ENCODE measurements at places on chromosomes 1 and 21.

DNA sequence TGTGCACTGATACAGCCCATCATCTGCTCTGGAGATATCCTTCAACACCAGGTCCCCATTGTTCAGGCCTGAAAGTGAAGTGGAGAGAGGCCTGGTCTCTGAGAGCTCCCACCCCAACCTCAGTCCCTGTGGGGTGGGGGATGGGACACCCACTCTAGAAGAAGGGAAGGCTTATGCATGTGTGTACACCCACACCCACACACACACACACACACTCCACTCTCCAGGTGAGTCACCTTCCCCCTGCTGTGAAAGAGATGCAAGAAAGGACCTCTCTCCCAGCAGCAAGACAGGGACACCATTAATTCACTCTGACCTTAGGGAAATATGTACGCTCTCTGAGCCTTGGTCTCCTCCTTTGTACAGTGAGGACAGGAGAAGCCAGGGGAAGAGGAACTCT lies 5.9 kb downstream of the VSIG8 start:
- no peak for DNase-seq

DNA sequence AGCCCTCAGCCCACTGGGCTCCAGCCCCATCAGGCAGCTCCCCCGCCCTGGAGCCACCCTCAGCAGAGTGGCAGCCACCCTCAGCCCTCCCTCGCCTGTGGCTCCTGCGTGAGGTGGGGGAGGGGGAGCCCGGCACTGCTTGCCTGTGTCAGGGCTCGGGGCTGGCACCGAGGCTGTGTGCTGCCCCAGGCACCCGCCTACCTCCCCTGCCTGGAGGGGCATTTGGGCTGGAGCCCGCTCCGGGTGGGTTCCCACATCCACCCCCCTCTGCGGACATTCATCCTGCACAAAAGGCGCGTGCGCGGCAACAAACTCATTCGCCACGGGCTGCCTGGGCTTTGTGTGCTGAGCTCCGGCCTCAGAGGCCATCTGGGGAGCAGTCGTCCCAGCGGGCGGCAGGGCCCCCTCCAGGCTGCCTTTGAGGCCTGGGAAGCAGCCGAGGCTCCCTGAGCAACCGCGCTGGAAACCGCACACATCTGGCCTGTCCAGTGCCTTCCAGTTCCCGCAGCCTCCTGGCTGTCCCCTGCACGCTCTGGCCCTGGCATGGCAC lies 12.6 kb upstream of the TNFRSF14 start:
- DNase-seq, result no peak

DNA sequence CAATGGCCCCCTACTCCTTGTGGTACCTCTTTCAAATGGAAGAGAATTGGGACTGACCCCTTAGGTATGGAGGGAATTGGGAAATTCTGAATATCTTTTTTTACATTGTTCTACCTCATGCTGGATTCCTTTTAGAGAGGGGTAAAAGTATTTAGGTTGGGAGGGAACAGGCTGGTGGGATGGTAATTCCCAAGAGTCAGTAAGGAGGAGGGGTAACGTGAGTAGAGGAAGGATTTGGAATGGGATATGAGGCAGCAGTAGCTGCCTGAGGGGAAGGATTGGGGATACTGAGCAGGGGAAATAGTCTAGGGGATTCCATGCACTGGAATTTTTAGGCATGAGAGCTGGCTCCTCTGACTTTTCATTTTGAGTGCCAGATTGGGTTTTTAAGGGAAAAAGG lies 3.8 kb upstream of the AADACL3 start:
- DNase-seq, result no peak

DNA sequence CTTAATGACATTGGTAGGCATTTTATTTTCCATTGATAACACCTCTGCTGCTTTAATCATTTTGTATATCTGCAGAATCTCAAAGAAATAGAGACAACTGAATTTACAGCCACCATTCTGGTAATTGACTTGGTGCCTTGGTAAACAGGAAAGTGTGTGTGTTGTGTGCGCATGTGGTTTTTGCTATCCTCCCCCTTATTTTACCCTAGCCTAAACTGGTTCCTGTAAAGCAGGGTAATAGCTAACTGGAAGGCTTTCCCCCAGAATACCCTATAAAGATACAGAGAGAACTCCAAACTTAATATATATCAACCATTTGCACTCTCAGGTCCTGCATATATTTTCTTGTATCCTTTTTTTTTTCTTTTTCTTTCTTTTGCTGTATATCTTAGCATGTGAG lies 149.5 kb upstream of the ADGRL4 start:
- DNase-seq, result no peak

DNA sequence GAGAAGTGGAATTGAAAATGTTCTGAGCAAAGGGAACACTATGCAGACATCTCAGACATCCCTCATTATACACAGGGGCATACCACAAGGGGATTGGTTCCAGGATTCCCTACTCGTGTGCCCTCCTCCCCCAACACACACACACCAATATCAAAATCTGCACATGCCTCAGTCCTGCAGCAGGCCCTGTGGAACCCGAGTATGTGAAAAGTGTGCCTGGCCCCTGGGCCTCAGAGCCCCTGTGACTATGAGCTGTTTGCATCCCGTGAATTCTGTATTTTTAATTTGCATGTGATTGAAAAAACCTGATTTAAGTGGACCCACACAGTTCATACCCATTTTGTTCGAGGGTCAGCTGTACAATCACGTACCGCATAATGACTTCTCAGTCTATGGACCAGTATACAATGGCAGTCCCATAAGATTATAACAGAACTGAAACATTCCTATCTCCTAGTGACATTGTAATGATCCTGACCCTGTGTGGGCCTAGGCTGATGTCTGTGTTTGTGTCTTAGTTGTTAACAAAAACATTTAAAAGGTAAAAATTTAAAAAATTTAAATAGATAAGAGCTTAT lies 11.3 kb downstream of the POU2F1 start:
- DNase-seq, result no peak

DNA sequence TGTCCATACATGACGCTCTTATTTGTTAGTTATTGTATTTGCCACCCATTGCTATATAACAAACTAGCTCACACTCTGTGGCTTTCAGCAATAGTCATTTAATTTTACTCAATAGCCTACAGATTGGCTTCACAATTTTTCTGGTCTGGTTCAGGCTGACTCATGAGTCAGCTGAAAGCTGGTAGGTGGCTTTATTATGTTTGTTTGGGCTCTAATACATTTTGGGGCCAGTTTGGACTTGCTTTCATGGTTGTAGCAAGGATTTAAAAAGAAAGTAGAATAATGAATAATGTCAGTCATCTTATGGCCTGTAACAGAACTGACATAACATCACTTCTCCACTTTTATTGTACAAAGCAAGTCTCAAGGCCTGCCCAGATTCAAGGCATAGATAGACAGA lies 338.7 kb downstream of the LRRIQ3 start:
- DNase-seq, result no peak

DNA sequence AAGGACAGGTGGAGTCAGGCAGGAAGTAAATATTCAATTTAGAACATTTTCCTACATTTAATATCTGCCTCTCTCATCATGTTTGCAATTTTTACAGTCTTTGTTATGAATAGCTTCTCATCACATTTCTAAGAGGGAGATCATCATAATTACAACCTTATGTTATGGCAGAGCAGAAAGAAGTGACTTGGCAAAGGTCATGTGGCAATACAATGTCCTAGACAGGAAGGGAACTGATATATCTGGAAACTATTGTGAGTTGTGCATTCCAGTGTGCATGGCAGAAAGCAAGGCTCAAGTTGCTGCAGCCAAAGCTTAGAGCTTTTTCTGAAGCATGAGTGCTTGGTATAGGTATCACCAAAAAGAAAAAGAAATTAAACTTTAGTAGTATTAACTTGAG lies 43.8 kb upstream of the PRRX1 start:
- no peak for DNase-seq

GRCh38 chr1:181208967-181209366 lies 120.5 kb downstream of the IER5 start:
- DNase-seq, result no peak

DNA sequence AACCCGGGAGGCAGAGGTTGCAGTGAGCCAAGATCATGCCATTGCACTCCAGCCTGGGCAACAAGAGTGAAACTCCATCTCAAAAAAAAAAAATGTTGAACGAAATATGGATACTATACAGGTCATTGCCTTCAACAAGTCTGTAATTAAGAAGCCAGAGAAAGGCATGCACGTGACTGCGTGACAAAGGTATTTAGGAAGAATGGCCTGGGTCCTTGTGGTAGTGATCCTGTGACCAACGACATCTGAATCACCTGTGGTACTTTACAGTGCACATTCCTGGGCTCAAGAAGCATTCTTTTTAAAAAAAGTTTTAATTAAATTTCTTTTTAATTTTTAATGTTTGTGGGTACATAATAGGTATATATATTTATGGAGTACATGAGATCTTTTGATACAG lies 115.0 kb downstream of the GREM2 start:
- no peak for DNase-seq

DNA sequence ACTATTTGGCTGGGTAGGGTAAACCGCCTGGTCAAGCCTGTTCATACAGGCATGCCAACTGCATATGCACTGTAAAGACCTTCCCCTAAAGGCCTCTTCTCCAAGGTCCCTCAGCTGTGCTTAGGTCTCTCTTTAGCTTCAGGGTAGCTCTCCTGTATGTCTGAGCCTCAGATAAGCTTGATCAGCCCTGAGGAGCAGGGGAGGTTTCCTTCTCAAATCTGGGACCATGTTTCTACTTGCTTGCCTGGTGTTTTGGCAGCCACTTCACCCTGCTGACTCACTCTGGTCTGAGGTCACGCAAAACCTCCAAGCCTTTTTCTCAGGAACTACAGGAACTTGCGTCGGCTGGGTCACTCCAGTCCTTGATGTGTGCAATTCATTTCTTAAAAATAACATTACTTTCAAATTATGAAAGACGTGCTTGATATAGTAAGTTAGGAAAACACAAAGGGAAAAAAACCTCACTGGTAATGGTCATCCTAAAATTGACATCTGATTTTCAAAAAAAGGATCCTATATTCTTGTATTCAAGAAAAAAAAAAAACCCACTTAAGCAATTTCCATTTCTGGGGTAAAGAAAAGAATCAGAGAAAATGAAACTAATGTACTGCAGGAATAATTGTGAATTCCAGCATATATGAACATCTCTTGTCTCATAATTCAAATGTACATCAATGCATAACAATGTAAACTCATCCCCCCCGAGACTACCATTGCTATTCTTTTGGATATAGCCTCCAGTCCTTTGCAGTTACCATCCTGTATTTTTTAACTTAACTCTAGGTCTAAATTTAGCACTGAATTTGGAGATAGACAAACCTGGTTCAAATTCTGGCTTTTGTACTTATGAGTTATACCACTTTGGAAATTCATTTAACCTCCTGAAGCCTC lies 24.8 kb upstream of the RNF19B start:
- DNase-seq, result no peak

DNA sequence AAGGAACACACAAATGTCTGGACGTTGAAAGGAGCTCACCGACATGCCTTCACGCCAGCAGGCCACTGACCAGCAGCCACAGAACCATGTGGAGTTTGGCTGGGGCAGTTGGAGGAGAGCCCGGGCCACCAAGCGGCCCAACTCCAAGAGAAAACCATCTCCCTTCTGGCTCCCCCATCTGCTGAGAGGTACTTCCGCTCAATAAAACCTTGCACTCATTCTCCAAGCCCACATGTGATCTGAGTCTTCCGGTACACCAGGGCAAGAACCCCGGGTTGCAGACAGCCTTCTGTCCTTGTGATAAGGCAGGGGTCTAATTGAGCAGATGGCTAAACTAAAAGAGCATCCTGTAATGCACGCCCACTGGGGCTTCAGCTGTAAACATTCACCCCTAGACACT lies 24.4 kb downstream of the RGS4 start:
- DNase-seq, result no peak

DNA sequence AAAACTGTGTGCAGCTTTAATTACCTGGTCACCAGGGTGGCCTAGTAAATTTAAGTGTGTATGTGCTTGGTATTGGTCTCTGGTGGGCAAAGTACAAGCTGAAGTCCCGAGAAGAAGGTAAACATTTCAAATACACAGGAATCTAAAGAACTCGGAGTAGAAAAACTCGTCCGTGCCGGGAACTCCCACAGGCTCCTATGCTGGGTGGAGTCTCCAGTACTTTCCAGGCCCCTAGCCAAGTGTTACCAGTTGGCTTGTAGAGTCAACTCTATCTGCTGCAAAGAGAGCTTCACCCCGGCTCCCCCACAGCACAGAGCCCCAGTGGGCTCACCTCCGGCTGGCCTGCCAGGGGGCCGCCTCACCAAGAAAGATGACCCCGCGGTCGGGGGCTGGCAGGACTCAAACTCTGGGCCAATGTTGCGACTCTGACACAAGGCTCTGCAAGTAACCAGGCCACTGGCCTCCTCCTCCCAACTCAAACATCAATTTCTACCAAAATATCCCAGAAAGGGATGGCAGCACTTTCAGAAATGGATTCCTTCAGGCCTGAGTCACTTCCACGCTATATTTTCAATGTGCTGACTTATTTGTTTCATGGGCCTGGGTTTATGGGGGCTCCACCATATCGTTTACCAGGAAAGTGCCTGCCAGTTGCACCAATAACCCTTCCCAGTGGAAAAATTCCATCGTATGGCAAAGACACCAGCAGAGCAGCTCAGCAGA lies 73.9 kb downstream of the SLC66A1 start:
- DNase-seq, result no peak

- DNase-seq, result no peak
These were observed 691 bp upstream of the GBP5 start for GRCh38 chr1:89273324-89273778.

DNA sequence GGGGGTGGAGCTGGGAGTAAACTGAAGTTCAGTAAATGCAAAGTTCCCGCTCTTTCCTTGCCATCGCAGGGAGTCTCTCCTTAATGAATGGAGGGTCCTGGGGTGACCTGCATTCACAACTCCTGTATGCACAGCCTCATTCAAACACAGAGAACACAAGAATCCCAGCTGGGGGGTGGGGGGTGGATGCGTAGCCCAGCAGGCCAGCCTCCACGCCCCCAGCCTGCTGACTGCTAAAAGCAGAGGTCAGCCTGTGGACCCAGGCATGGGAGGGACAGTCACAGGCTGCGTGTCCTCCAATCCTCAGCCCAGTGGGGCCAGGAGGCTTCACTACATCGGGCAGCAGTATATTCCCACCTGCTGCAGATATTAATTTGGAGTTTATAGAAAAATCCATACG lies 263.1 kb downstream of the GRIK3 start:
- no peak for DNase-seq

DNA sequence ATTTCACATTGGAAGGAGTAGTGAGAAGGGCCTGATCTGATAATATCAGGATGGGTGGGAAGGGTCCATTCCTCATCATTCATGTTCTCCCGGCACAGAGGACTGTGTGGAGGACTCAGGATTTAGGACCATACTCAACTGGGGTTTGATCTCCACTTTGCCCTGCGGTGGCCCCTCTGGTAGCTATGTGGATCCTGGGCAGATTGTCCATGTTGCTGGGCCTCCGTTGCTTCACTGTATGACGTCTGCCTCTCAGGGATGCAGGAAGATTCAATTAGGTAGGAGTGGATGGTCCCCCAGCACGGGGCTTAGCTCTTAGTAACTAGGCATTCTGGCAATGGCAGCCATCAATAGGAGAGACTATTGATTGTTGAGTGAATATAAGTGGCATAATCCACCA lies 2.3 kb downstream of the ETS2 start:
- DNase-seq, result no peak

- DNase-seq, result no peak
These were observed 269.7 kb downstream of the DYRK1A start for GRCh38 chr21:37636152-37636860.

- DNase-seq, result no peak
These were observed 68.1 kb downstream of the RPS6KA1 start for GRCh38 chr1:26597629-26598039.

GRCh38 chr1:245448975-245449431 lies 294.2 kb downstream of the KIF26B start:
- no peak for DNase-seq

GRCh38 chr1:78716186-78716585 lies 66.6 kb downstream of the IFI44 start:
- DNase-seq, result no peak
